ENCODE measurements at places on chromosomes 2 and 18.

DNA sequence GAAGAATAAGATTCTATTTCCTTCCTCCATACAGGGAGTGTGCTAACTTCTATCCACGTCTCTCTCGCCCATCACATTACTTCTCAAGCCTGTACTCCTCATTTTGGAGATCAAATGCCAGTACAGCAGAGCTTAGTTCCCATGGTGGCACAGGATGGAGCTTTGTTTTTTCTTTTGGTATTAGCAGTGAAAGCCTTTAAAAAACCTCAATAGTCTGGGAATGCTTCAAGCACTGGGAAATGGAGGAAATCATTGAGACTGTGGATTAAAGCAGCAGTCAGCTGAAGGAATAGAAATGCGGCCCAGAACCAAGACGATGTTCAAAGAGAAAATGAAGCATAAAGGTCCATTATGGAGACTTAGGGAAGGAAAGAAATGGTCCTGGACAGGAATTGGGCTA lies 102.3 kb downstream of the NRXN1 start:
- DNase-seq = no peak

GRCh38 chr18:5073026-5073944 lies 123.8 kb downstream of the AKAIN1 start:
- no peak for DNase-seq

- DNase-seq = no peak
Observed at GRCh38 chr18:45387229-45387628, 228.0 kb upstream of the SLC14A2 start.

GRCh38 chr2:105407946-105408743 lies 9.3 kb upstream of the FHL2 start:
- no peak for DNase-seq

- DNase-seq = no peak
Observed at GRCh38 chr18:1425679-1426078, 521.0 kb downstream of the ADCYAP1 start.

GRCh38 chr2:105769504-105769903 lies 24.8 kb downstream of the NCK2 start:
- no peak for DNase-seq

GRCh38 chr2:6879011-6879410 lies 1.4 kb downstream of the RSAD2 start:
- no peak for DNase-seq

GRCh38 chr2:15747603-15748471 lies 156.2 kb downstream of the DDX1 start:
- DNase-seq = no peak

- no peak for DNase-seq
Observed at GRCh38 chr18:62331581-62332356, 6.7 kb downstream of the TNFRSF11A start.

DNA sequence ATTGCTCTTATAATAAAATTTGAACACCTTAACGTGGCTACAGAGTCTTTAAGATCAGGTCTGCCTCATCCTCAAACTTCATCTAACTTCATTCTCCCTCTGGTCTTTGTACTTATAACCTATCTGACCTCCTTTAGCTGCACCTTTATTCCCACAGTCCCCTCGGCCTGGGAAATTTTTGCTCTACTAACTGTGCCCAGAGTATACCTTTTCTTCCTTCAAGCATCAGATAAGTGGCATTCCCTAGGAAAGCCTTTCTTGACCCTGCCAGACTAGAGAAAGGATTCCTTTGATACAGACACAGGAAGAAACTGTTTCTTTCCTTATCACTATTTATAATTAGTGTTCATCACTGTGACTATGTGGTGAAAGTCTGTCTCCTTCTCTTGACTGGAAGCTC lies 79.2 kb upstream of the RPRM start:
- no peak for DNase-seq

GRCh38 chr18:22286585-22286984 lies 117.2 kb downstream of the GATA6 start:
- no peak for DNase-seq

GRCh38 chr2:77999376-77999775 lies 477.2 kb upstream of the LRRTM4 start:
- DNase-seq = no peak

DNA sequence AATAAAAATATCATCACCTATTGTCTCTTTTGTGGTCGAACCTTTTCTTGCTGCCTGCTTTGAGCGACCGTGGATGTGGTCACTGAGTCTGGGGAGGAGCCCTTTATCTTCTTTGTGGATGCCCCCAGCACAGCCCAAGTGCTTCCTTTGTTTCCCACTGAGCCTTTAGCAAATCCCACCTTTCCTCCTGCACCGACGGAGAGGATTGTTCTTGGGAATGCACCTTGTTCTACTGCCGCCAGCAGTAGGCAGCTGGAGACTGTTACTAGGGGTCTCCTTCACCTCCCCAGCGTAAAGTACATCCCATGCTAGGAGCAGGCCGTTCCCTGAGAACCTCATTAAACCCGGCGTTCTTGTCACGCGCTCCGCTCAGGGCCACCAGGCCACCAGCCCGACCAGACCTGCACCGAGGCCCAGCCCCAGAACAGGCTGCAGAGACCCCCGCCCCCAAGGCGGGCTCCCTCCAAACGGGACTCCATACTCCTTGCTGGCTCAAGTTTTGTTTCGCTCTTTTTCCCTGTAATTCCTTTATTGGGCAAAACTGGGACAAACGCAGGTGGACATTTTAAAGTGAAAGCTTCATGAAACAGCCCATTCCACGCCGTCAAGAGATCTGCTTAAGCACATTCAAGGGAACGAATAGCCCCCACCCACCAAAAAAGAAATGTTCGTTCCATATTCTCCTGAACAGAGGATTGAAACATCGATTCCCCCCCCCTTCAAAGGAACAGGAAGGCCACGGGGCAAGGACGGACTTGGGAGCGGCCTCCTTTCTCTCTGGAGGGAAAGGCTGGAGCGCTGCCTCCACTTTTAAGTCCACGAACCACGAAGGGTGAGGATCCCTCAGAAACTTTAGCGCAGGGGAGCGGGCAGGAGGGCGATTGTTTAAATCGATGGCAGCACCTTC lies 1.1 kb upstream of the MAT2A start:
- peak; percentile 30 for DNase-seq

- DNase-seq = no peak
Observed at GRCh38 chr2:218013289-218013688, 10.5 kb upstream of the TNS1 start.

DNA sequence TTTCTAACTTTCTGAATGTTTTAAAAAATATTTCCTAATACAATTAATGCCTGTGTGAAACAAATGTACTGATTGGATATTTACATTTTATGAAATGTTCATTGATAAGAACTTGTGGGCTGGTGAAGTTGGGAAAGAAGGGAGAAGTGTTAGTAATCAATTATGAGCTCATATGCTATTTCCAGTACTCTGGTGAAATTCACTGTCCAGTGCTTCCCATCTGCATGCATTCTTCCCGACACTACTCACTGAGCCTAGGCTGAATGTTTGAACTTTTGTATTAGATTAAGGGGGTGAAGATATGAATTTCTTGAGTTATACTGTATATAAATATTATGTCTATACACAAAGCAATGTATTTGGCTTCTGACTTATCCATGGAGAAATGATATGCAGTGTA lies 36.0 kb downstream of the SKA1 start:
- DNase-seq = no peak

DNA sequence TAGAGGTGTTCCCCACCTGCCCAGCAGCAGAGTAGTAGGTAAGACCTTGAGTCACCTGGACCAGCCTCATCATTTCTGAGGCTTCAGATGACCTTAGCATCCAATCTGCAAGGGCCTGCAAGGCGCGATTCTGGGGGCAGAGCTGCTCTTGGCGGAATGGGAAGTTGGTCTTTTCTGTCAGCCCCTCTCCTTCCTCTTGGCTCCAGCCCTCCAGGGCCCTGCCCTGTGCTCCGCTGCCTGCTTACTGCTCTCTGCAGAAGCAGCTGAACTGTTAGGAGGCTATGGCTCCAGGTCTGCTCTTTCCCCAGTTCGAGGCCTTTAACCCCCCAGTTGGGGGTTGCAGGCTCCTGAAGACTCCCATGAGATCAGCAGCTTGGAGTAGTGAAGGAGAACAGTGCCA lies 96.1 kb upstream of the MCFD2 start:
- no peak for DNase-seq

DNA sequence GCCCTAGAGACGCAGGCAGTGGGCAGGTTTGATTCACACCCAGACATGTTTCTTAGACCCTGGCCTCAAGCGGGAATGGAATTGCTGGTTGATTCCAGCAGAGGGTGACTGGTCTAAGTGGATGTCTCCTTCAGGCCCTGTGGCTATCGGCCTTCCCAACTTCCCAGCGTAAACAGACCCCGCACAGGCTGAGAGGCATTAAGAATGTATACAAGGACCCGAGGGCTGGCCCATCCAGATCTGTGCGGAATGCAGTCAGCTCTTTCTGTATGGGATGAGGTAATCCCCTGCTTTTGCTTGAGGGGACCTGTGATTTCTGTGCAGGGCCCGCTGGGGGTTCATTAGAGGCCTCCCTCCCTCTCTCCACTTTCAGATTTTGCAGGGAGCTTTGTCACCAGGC lies 6.5 kb downstream of the ACKR3 start:
- DNase-seq = no peak

DNA sequence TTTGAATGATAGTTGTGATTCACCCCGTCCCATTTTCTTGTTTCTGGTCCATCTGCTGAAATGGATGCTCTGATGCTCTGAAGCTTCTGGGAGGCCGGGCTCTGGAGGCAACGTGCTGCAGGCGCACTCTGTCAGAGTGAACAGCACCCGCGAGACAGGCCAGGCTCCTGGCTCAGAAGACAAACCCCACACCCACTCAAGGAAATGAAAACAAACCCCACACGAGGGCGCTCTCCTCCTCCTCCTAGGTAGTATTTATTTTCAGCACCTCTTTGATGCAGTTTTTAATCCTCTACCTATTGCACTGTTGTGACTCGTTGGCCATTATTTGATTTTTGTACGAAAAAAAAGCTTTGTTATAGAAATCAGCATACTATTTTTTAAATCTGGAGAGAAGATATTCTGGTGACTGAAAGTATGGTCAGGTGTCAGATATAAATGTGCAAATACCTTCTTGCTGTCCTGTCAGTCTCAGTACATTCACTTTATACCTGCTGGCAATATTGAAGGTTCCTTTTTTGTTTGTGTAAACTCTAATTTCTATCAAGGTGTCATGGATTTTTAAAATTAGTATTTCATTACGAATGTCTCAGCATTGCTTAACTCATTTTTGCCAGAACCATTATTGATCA lies 10.3 kb upstream of the CHST10 start:
- peak; percentile 15 for DNase-seq

GRCh38 chr2:208361077-208361441 lies 45.5 kb upstream of the PTH2R start:
- no peak for DNase-seq

DNA sequence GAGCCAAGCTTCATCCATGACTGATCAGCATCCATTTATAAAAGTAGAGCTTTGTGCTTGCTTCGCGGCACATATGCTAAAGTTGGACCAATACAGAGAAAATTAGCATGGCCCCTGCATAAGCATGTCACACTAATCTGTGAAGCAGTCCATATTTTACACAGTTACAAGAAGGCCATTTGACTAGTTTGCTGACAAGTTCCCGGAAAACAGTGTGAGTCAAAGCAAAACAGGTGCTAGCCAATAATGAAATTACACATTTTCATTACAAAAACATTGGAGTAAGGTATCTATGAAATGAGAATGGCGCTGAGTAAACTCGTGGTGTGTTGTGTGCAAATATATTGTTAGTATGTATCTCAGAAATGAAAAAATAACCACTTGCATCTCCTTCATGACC lies 4.7 kb downstream of the ANKRD62 start:
- DNase-seq = no peak

DNA sequence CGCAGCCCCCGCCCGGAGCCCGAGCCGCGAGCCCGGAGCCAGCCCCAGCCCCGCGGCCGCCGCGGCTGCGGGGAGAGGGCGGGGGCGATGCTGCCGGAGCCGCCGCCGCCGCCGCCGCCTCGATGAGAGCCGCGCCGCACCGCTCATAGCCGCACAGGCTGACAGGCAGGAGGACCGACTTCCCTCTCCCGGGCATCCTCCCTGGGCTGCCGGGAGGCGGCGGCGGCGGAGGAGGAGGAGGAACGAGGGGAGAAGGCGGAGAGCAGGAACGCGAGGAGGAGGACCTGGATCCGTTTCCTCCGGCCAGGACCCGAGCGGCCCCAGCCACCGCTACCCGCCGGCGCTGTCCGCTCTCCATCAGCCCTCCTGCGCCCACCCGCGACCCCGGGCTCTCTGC lies 370 bp downstream of the KLHL29 start:
- DNase-seq = no peak

- no peak for DNase-seq
Observed at GRCh38 chr2:126771501-126772195, 115.7 kb downstream of the GYPC start.

GRCh38 chr2:16680304-16680703 lies 14.7 kb upstream of the CYRIA start:
- DNase-seq = no peak
